ENCODE measurements at places on chromosomes 7 and 10.

DNA sequence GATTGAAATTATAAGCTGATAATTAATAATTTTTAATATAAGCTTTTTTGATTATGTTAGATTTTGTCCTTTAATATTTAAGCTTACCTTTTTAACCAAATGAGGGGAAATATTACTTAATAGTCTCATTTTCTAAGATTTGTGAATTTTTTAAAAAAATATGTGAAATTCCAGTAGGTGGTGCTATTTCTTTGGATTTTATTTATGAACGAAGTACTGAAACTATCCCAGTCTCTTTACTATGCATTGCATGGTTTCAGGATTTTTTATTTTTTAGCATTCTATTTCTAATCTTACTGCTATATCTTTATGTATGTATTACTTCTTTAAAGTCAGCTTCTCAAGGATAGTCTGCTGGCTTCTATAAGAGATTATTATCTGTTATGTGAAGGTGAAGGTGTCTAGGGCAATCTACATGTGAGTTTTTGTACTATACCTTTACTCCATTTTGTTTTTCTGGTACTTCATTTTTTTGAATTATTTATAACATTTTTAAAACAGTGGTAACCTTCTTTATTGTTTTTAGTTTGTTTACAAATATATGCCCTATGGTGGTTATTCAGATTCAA lies 78.3 kb downstream of the ATRNL1 start:
- peak; percentile 4 for DNase-seq

DNA sequence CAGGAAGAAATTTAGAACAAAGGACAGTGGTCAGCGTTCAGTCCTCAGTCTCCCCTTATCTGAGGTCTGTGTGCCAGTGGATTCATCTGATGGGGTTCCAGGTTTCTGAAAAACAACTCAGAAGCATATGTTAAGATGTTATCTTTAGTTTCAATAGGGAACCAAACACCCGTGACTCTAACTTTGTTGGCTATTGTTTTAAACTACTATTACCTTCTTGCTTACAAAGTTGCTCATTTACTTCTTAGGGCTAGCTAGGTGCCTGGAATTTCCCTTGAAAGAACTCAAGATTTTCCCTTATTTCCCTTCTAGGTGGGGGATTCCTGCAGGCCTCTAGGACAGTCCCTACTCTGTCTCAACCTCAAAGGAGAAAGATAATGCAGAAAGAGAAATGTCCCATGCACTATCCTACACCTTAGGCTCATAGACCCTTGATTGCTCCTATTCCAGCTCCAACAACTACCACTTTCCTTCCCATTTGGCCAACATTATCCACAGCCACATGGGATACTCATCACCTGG lies 192.5 kb upstream of the LYZL1 start:
- DNase-seq = no peak

- DNase-seq = no peak
Observed at GRCh38 chr10:53430127-53430891, 657.7 kb upstream of the MBL2 start.

GRCh38 chr7:78587443-78588044 lies 789.0 kb downstream of the PHTF2 start:
- DNase-seq = peak; percentile 37

GRCh38 chr7:85226361-85227085 lies 39.7 kb upstream of the SEMA3D start:
- DNase-seq = no peak

DNA sequence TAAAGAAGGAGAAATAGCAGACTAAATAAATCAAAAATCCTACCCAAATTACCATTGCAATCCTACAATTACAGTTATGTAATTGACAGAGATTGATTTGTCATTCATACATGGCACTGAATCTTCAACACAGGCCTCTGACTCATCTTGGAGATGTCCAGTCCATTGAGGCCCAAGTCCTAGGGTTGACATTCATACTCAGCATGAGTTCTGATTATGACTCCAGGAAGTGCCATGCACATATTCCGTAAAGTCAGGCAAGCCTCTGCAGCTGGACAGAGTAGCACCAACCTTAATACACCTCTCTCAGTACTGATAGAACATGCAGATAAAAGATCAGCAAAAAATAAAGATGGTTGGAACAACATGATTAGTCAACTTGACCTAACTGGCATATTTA lies 353.7 kb upstream of the NFE2L3 start:
- DNase-seq = no peak

GRCh38 chr10:103192089-103192450 lies 1.0 kb downstream of the NT5C2 start:
- DNase-seq = no peak

DNA sequence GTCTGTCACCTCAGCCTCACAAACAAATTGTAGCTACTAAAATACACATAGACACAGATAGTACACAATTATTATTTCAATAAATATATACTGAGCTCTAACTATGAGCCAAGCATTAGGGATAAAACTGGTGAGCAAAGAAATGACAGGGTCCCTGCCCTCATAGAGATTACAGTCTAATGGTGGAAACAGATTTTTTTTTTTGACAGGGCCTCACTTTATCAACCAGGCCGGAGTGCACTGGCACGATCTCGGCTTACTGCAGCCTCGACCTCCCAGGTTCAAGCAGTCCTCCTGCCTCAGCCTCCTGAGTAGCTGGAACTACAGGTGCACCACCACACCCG lies 695 bp upstream of the RBM28 start:
- no peak for DNase-seq

DNA sequence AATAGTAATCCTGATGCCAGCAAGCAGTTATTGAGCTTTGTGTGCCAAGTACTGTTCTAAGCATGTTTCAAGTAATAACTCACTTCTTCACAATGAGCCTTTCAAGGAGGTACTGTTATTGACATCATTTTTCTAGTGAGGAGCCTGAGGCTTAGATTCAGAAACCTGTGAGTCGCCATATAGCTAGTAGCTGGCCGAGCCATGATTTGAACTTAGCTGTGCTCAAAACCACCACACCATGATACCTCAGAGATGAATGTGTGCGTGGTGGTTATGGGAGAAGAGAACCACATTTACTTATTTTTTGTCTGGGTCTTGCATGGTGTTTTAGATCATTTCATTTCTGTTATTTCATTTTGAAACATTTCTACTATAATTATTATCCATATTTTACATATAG lies 578.9 kb downstream of the AUTS2 start:
- no peak for DNase-seq

GRCh38 chr10:59283456-59284091 lies 78.8 kb downstream of the FAM13C start:
- DNase-seq = peak; percentile 31

GRCh38 chr10:133237588-133238465 lies at the start of gene VENTX:
TSS of gene VENTX (plus strand) at chr10:133237855. CDS start at chr10:133237915, 60 bp downstream.
- no peak for DNase-seq

DNA sequence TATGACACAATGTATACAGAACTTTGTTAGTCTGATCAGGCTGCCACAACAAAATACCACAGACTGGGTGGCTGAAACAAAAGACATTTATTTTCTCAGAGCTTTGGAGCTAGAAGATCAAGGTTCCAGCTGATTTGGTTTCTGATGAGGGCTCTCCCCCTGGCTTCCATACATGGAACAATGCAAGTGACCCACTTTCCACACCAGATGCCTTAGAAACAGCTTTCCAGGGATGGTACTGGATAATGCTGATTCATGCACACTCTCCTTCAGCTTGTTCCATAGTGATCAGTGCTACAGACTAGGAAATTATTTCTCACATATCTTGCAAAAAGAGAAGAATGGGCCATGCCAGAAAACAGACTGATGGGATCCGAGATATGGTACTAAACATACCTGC lies 1274.9 kb upstream of the SORCS1 start:
- DNase-seq = no peak
